ENCODE measurements at places on chromosomes 4 and X. TPM values are rescaled to one million over a fixed set of nuclear protein-coding genes. Genes with fewer than 3 reads are reported as not detected.

Gene TMEM271
- total RNA-seq: 0.04 TPM

Gene LARP7
- 44.7 TPM for total RNA-seq

Gene SPARCL1
- total RNA-seq: 314 TPM

Gene RAI2
- total RNA-seq: 1.5 TPM

Gene CXorf51A
- not detected for total RNA-seq

Gene JAKMIP1
- total RNA-seq: not detected

Gene RIPPLY1
- 0.53 TPM for total RNA-seq

Gene ZAR1
- total RNA-seq: not detected

Gene ADGRG2
- total RNA-seq: 16.4 TPM

Gene MAGED4B
- total RNA-seq: 30.1 TPM

Gene RTL9
- 0.80 TPM for total RNA-seq

Gene VCX3B
- not detected for total RNA-seq

Gene CDS1
- 0.27 TPM for total RNA-seq

Gene TRIM61
- total RNA-seq: 2.1 TPM

Gene SPP1
- 238 TPM for total RNA-seq

Gene CWH43
- total RNA-seq: not detected

Gene UGT2A3
- not detected for total RNA-seq

Gene PRICKLE3
- total RNA-seq: 1.9 TPM

Gene RHOXF2B
- total RNA-seq: not detected

Gene MAMLD1
- 4.4 TPM for total RNA-seq

Gene VGLL1
- total RNA-seq: 0.09 TPM

Gene MTTP
- total RNA-seq: 0.40 TPM

Gene SORBS2
- 17.7 TPM for total RNA-seq

Gene DDX53
- not detected for total RNA-seq

Gene CT45A10
- total RNA-seq: not detected

Gene GASK1B
- total RNA-seq: 39.7 TPM

Gene ZXDA
- 3.8 TPM for total RNA-seq

Gene SLIT2
- total RNA-seq: 10.7 TPM

Gene MAGEA8
- total RNA-seq: not detected

Gene TLR1
- total RNA-seq: 4.7 TPM

Gene RBM41
- total RNA-seq: 12.2 TPM

Gene GAGE2A
- total RNA-seq: not detected

Gene CPLX1
- total RNA-seq: 0.13 TPM

Gene DCX
- total RNA-seq: 9.4 TPM

Gene PCSK1N
- total RNA-seq: not detected

Gene P2RY8
- total RNA-seq: 0.58 TPM

Gene AADAT
- 5.7 TPM for total RNA-seq

Gene TRIM60
- total RNA-seq: not detected

Gene RHOXF1
- 0.09 TPM for total RNA-seq

Gene CPE
- 137 TPM for total RNA-seq

Gene PASD1
- 0.04 TPM for total RNA-seq

Gene CFP
- total RNA-seq: 3.2 TPM

Gene SLC10A6
- total RNA-seq: 0.18 TPM

Gene DCAF16
- 32.5 TPM for total RNA-seq

Gene PPARGC1A
- total RNA-seq: 10.9 TPM

Gene PUDP
- total RNA-seq: 17.4 TPM

Gene F8A3
- total RNA-seq: 0.84 TPM

Gene ASMT
- 0.13 TPM for total RNA-seq

All from muscle of leg (tissue), 16 donors.